Stimulated activated CD8-positive, alpha-beta memory T cell treated with anti-CD3 and anti-CD28 coated beads, Interleukin-7, amount 100 ng/mL, for 24 hours (primary cell): ENCODE measurements at places on chromosomes 16 and 17.

GRCh38 chr17:17613708-17614114 is 22.2 kb upstream of the PEMT start:
- peak; percentile 13 for DNase-seq

GRCh38 chr17:9166788-9167187 is 145.5 kb downstream of the NTN1 start:
- DNase-seq, result no peak

GRCh38 chr16:67996666-67997065 is 2.6 kb downstream of the DPEP2 start:
- no peak for DNase-seq

- no peak for DNase-seq
Measured at GRCh38 chr17:17275971-17276370, 5.1 kb downstream of the COPS3 start.

GRCh38 chr17:48299760-48300159 is 130.3 kb downstream of the SKAP1 start:
- no peak for DNase-seq

- no peak for DNase-seq
Measured at GRCh38 chr17:68511254-68511670, 968 bp upstream of the PRKAR1A start.

GRCh38 chr17:40287159-40287493 is 553 bp upstream of the CDC6 start:
- no peak for DNase-seq

DNA sequence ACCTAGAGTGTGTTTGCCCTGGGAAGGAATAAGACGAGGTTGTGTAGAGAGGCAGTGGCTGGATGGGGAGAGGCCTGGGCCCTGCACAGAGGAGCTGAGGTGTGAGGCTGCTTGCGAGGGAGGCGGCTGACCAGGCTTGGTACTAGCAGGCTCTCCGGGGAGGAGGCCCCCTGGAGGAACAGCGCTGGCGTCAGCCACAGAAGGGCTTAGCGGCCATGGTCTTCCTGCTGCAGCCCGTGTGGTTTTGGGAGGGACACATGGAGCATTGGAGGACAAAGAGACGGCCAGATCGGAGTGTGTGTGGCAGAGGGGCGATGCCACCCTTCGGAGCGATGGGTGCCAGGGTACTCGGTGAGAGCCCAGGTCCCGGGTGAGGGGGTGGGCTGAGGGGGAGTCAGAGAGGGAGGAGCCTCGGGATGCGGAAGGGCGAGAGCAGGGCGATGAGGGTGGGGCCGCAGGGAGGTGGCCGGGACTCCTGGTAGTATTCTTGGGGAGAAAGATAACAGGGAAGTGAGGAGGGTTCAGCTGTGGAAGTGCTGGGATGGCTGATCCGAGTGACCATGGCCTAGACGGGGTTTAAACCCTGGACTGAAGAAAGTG is 8.3 kb downstream of the BANP start:
- DNase-seq, result no peak

DNA sequence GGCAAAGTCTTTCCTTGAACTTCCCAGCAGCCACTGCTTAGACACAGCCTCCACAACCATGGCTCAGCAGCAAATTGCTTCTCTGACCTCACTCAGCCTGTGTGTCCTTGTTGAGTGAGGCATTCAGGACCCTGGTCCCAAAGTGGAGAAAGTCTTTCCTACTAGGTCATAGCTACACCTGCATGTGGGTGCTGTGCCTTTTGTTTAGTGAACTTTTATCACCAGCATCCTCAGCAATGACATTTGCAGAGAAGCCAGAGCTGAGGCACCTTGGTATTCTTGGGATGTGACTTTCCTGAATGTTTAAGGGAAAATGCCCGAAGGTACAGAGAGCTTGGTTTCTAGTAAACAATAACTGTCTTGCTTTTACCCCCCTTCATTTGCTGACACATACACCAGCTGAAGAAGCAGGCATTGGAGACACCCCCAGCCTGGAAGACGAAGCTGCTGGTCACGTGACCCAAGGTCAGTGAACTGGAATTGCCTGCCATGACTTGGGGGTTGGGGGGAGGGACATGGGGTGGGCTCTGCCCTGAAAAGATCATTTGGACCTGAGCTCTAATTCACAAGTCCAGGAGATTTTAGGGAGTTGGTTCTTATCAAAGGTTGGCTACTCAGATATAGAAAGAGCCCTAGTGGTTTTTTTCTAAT is 20.9 kb upstream of the STH start:
- no peak for DNase-seq

DNA sequence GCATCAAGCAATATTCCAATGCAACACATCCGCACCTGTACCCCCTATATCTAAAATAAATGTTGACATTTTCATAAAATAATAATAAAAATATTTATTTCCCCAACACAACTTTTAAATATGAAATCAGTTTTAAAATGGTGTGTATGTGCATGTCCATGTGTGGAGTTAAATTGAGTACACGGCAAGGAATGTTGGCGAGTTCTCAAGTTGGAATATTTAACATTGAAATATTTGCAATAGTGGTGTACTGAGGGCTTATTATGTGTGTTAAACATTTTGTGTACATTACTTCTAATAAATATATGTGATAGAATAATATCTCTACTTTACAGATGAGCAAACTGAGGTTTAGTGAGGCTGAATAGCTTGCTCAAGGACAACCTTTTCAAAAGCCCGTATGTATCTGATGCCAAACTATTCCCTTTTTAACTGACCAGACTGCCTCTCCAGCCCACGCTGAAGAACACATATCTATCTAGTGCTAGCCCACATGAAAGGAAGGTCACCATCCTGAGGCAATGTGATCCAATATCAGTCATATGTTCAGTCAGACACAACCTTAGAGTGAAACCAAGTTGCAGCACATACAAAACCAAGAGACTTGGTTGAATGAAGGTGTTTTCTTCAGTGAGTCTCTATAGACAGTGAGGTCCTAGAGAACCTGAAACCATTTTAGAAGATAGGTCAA is 192.2 kb upstream of the CDH11 start:
- DNase-seq, result no peak

- DNase-seq, result no peak
Measured at GRCh38 chr16:20711277-20711911, 13.9 kb upstream of the ACSM1 start.

DNA sequence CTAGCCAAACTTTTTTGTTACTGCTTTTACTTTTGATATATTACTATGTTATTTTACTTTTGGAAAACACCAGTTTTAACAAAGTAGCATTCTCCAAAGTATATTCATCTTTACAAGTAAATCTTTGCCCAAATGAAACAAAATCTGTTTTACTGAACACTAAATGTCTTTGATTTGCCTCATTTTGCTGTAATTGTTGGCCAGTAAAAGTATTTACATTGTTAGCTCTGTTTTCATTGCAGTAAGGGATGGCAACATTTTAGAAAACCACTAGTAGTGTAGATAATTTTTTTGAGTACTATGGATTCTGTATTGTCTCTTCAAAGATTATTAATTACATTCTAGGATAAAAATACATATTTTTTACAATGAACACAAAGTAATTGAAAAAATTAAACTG is 10.6 kb downstream of the SNTB2 start:
- no peak for DNase-seq
